ENCODE measurements at places on chromosomes 12 and 14.

DNA sequence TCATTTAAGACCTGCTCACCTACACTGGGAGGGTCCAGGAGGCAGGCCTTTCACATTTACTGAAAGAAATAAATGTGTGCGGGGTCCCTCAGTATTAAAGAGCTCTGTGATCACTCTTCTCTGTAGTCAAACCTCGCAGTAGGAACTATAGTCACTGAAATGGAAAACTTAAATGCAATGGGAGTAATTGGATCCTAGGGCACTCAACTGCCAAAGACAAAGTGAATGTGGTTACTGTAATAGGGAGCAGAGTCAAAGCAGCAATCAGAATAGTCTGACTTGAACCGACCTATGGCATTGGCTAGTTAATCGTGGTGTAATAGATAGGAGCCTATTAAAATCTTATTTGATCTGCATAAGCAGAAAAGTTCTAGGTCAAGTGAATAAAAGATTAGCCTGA, 26.6 kb upstream of the DYRK2 start:
- DNase-seq = no peak

DNA sequence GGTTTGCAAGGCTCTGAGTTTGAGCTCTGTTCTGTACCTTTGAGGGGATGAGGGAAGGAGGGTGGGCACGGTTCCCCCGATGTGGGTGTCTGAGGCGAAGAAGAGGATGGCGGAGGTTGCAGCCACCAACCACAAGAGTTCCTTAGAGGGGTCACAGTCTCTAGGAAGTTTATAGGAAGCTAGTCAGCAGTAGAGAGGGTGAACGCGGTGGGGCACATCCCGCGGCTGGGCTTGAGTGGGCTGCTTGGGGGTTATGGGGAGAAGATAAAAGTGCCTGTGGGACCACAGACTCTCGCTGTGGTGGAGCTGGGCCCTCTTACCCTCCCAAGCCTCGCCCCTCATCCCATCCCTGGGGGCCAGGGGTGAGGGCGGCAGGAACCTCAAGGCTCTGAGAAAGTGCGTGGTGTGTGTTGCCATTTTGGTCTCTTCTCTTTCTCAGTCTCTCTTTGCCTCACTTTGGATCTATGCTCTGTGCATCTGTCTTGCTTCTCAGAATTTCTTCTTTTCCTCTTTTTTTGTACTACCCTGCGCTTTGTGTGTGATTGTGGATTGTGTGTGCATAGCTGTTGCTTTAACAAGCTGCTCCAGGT, 2.7 kb downstream of the CD4 start:
- no peak for DNase-seq

- no peak for DNase-seq
These were observed 1.7 kb downstream of the JDP2 start for GRCh38 chr14:75429562-75429961.

DNA sequence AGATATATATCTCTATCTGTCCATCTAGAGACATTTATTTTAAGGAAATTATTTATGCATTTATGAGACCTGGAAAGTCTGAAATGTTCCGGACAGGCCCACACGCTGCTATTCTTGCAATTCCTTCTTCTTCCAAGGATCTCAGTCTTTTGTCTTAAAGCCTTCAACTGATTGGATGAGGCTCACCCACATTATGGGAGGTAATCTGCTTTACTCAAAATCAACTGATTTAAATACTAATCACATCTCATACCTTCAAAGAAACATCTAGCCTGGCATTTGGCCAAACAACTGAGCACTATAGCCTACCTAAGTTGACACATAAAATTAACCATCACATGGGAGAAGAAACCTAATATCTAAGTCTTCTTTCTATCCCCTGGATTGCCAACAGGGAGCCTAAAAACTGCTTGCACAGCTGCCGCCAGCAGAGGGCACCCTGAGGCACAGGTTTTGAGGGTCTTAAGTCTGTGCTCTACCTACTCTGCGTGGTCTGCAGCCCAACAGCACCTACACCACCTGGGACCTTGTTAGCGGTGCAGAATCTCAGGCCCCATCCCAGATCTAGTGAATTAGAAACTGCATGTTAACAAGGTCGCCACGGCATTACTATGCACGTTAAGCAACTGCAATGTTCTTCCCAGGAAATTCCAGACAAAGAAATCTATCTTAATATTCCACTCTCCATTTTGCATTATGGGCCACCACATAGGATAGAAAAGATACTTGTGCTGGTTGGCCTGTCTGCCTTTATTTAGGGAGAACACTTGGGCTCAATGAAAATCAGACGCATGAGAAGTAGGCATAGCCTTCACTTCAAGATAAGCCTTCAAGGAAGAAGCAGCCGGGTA, 249.7 kb downstream of the FOXG1 start:
- peak; percentile 58 for DNase-seq

- no peak for DNase-seq
These were observed 55.4 kb upstream of the RNU6-8 start for GRCh38 chr14:32258336-32258993.

- DNase-seq = no peak
These were observed 368.6 kb upstream of the CCDC196 start for GRCh38 chr14:66117600-66117999.

DNA sequence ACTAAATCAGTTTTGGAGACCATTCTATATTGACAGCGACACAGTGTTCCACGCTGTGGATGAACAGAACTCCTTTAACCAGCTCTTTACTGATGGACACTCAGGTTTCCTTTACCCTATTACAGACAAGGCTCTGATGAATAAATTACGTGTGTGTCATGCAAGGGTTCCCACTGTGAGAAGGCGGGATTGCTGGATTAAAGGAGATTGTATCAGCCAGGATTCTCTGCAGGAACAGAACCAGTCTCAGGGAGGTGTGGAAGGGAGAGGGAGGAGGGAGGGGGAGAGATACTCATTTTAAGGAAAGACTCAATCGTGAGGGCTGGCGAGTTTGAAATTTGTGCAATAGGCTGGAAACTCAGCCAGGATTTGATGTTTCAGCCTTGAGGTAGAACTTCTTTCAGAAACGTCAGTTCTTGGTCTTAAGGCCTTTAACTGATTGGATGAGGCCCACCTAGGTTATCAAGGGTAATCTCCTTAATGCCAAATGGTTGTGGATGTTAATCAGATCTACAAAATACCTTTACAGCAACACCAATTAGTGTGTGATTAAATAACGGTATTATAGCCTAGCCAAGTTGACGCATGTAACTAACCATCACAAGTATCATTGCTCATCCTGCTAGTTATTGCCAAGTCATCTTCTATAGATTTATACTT, 104.0 kb downstream of the GCH1 start:
- DNase-seq = no peak

DNA sequence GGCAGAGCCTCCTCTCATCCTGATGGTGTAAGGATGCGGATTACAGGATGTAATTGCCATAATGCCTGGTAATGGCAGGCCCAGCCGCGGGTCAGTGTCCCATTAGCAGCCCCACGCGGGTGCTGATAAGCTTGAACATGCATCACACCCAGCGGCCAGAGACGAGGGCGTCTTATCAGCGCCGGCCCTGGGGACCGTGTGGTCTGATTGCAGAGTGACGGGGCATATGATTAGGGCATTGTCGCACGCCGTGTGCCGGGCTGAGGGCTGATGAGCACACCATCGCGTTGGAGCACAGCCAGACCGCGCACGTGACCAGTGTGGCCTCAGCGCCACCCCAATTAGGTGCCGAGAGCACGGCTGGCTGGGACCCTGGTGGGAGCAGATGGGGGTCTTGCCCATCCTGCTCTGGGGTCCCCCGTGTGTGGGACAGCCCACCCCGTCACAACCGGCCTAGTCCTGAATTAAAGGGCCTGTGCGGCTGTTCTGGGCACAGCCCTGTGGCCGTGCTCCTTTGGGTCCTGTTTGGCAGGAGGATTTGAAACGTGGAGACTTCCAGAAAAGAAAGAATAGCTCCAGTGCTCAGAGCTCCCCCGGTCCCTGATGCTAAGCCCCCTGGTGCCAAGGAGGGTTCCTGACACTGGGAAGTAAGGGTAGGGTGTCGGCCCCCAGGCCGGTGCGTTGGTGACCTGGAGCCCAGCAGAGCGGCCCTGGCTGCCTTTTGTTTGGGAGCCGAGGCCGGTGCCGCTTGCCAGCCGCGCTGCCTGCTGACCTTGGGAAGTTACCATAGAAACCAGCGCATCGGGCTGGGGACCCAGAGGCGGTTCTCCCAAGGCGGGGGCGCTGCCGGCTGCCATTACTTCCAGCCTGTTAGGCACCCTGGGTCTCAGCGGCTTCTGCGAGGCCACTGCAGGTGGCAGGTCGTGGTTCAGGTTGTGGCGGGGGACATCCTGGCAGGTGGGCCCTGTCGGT, 20.7 kb downstream of the KIF26A start:
- DNase-seq = no peak

DNA sequence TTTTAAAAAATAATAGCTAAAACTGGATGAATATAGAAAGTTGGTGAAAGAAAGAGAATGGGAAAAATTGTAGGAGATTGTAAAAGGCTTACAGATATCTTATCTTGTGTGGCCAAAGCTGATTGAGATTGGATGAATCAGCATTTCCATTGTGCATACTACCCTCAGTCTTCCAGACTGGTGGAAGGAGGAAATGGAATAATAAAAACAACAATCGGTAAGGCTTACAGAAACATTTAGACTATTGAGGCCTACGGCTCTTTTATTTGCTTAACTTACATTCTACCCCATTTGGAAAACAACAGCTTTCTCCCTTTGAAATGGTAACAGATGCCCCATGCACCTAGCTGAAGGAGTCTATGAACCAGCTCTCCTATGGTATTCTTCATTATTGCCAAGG, 129.8 kb downstream of the PTPRB start:
- no peak for DNase-seq

- DNase-seq = no peak
These were observed 18.1 kb upstream of the DIABLO start for GRCh38 chr12:122243965-122244364.

GRCh38 chr14:105494606-105494929, 3.5 kb downstream of the TEDC1 start:
- no peak for DNase-seq

DNA sequence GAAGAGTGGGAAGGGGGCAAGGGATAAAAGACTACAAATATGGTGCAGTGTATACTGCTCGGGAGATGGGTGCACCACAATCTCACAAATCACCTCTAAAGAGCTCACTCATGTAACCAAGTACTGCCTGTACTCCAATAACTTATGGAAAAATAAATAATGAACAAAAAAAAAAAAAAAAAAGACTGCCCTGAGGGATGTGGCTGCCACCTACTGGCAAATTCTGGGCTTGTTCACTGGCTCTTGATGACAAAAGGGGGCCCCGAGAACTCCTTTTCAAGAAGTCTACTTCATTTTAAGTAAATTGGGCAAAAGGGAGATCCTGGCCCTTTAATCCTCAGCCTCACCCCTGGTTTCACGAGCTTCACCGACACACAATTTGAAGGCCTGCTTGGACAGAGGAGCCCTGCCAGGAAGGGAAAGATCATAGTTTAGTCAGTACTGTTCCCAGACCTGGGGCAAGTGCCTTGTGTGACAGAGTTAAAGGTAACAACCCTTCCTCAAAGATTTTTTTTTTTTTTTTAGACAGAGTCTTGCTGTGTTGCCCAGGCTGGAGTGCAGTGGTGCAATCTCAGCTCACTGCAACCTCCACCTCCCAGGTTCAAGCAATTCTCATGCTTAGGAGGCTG, 26.1 kb upstream of the STAC3 start:
- DNase-seq = no peak

DNA sequence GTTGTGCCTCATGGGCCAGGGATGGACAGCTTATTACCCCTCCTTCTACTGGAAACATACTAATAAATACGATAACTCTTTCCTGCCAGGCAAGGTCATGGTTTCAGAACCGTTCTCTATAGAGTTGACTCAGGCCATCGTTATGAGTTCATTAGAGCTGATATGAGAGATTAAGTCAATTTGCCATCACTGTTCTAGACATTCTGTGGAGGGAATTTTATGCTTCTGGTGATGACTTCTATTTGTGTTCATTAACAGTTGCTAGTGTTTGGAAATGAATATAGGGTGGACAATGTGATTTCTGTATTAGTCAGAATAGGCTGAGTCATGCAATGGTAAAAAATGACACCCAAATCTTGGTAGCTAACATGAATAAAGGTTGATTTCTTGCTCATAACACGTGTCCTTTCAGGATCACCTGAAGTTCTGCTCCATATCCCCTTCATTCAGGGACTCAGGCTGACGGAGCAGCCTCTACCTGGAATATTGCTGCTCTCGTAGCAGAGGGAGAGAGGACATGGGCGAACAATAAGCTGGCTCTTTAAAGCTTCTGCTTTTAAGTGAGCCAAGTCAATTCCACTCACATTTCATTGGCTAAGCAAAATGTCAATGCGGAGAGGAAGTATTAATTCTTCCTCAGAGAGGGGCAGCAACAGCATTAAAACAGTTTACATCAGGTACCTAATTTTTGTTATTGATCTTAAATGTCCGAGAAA, 18.5 kb upstream of the TBPL2 start:
- no peak for DNase-seq

- DNase-seq = peak; percentile 51
These were observed 11.8 kb downstream of the BAG5 start for GRCh38 chr14:103550451-103551337.

- no peak for DNase-seq
These were observed 105.1 kb downstream of the BMP4 start for GRCh38 chr14:53851394-53852090.

GRCh38 chr12:2876431-2877046, 435 bp downstream of the FOXM1 start:
- no peak for DNase-seq

DNA sequence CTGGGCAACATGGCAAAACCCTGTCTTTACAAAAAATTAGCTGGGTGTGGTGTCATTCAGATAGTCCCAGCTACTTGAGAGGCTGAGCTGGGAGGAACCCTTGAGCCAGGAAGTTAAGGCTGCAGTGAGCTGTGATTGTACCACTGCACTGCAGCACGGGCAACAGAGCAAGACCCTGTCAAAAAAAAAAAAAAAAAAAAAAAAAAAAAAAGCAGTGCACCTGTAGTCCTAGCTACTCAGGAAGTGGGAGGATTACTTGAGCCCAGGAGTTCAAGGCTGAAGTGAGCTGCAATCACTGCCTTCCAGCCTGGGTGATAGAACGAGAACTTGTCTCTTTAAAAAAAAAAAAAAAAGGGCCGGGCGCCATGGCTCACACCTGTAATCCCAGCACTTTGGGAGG, 5.6 kb downstream of the REM2 start:
- no peak for DNase-seq

DNA sequence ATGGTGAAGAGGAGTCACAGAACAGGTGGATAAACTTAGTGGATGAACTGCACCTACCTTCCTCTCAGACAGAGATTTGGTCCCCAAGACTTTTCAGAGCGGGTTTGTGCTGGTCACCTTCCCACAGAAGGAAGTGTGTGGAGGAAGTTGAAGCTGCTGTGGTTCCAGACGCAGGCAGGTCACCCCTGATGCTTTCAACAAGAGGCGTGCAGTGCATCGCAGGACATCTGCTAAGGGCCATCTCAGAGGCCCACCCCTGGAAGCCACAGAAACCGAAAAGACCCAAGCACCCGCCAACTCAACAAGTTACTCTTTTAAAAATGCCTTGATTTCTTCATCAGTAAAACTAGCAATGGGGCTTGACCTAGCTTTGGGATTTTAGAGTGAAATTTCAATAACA, 1.0 kb upstream of the GPX2 start:
- no peak for DNase-seq

DNA sequence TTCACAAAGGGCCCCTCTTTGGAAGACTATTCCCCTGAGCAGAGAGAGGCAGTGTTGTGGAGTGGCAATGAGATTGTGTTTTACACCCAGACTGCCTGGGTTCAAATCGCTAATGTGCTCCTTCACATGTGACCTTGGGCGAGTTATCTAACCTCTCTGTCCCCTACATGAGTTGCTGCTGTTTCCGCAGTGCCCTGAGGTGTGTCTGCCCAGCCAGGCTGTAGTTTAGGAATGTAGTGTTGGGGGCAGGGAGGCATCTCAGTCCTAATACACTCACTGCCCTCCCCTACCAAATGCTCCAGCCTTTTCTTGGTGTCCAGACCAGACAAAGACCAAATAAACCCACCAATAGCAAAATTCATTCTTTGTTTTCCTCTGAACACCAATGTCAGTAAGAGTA, 78.6 kb downstream of the SLC24A4 start:
- DNase-seq = no peak
